Activated CD4-positive, alpha-beta T cell treated with anti-CD3 and anti-CD28 coated beads, Interleukin-2, amount 10 ng/mL, durations not matched to agents 7 days and 5 days (primary cell): ENCODE measurements at places on chromosomes 3 and 15.

DNA sequence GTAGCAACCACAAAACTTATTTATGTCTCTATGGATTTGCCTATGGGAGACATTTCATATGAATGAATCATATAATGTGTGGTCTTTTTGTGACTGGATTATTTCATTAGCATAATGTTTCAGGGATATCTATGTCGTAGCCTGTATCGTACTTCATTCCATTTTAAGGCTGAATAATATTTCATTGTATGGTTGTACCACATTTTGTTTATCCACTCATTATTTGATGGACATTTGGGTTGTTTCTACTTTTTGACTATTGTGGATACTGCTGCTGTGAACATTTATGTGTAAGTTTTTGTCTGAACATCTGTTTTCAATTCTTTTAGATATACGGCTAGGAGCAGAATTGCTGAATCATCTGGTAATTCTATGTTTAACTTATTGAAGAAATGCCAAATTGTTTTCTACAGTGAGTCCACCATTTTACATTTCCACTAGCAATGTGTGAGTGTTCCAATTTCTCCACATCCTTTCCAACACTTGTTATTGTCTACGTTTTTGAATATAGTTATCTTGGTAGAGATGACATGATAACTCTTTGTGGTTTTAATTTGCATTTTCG, 134.4 kb upstream of the DAZL start:
- no peak for DNase-seq

GRCh38 chr15:38176155-38176554, 76.5 kb upstream of the SPRED1 start:
- DNase-seq = no peak

GRCh38 chr3:58246148-58247047, 8.8 kb downstream of the ABHD6 start:
- no peak for DNase-seq

- no peak for DNase-seq
These were observed 54.7 kb downstream of the RPL22L1 start for GRCh38 chr3:170815340-170815739.

DNA sequence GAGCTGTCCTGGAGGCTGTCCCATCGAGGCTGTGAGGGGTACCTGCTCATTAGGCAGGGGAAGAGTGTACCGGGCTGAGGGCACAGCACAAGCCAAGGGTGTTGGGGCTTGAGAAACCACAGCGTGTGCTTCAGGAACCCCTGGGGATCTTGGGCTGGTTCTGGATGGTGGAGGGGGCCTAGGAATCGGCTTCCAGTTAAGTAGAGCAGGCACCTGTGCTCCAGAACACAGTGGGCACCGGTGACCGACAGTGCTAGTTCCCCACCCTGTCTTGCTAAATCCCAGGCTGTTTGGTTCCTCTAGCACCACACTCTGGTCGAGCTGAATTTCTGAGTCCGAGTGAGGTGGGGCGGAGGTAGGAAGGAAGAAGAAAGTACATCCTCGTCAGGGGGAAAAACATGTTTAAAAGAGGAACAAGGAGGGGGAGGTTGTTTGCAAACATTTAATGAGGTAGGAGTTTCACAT, 29.1 kb downstream of the SLC6A6 start:
- DNase-seq = no peak

GRCh38 chr3:144160627-144161026, 189.0 kb downstream of the DIPK2A start:
- no peak for DNase-seq

- no peak for DNase-seq
These were observed 47.2 kb upstream of the KY start for GRCh38 chr3:134697830-134698689.

GRCh38 chr15:90716317-90716975, 700 bp upstream of the BLM start:
- no peak for DNase-seq

GRCh38 chr3:7766530-7766929, 735.1 kb upstream of the LMCD1 start:
- no peak for DNase-seq

GRCh38 chr3:52512727-52513126, 17.6 kb downstream of the STAB1 start:
- DNase-seq = no peak

DNA sequence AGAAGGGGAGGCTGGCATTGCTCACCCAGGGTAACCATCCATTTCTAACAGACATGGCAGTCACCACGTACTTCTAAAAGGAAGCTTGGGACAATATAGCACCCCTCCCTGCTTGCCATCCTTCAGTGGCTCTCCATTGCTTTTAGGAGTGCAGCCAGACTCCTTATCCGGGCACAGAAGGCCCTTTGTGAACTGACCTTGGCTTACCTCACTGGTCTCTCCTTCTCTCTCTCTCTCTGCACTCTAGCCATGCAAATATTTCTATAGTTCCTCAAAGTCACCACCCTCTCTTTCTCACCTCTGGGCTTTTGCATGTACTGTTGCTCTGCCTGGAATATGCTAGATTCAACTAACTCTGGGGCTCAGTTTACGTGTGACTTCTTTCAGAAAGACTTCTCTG, 301.1 kb downstream of the SHQ1 start:
- DNase-seq = no peak

GRCh38 chr3:46356276-46356675, 2.4 kb downstream of the CCR2 start:
- DNase-seq = no peak

DNA sequence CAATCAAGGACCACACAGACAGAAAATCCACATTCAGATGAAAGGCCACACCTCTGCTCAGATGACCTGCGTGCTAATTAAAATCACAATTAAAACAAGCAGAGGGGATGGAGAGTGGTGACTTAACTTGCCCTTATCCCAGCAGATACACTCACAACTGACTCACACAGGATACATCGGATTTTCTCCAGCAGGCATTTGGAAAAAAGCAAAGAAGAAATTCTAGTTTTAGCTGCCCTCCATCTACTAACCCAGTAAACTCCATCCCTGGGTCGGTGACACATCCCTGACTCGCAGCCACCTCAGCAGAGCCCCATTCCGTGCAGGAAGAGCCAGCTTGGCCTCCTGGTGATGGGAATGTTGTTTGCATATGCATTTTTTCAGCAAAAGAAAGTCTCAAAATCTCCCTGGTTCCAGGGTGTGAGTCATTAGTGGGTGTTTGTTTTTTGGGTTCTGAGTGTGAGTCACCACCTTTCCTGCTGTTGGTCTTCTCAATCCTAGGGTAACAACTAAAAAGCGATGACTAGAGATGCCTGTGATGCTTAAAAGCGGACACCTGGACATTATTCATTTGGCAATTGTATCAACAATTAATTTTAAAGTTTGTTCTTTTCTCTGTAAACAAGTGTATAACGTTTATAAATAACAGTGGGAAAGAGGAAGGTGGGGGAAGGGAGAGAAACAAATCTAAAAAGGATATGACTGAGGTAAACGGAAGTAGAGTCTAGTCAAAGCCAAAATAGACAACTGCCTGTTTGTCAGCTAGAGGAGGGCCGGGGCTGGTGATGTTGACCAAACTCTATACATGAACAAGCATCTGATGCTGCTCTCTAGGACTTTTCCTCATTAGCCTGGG, 49.8 kb upstream of the SLC4A7 start:
- DNase-seq = peak; percentile 22

DNA sequence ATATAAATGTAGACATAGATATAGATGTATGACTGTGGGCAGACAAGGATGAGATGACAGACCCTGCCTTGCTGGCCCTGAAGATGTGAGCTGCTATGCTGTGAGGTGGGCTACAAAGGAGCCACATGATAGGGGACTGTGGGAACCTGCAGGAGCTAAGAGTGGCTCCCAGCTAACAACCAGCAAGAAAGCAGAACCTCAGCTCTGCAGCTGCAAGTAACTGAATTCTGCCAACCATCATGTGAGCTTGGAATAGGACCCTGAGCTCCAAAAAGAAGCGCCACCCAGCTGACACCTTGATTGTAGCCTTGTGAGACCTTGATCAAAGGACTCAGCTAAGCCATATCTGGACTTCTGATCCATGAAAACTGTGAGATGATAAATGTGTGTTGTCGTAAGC, 123.3 kb upstream of the GRM7 start:
- DNase-seq = no peak

GRCh38 chr15:32864051-32864450, 146.2 kb downstream of the GREM1 start:
- DNase-seq = no peak

DNA sequence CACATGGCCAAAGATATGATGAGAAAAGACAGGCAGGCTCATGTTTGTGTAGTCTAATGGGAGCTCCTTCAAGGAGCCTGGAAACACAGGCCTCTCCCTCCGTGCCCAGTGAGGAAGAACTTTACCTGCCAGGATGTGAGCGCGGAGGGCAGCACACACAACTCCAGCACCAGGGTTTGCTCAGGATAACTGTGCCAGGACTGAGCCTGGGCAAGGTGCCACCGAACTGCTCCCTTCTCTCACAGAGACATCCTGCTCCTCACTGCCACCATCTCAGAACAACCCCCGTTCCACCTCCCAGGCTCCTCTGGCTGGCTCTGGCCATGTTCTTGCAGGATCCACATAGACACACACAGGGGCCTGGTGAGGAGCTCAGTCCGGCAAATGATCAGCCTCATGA, 87.4 kb downstream of the NUP210 start:
- DNase-seq = no peak

GRCh38 chr15:28068930-28069329, 30.2 kb downstream of the OCA2 start:
- DNase-seq = no peak

DNA sequence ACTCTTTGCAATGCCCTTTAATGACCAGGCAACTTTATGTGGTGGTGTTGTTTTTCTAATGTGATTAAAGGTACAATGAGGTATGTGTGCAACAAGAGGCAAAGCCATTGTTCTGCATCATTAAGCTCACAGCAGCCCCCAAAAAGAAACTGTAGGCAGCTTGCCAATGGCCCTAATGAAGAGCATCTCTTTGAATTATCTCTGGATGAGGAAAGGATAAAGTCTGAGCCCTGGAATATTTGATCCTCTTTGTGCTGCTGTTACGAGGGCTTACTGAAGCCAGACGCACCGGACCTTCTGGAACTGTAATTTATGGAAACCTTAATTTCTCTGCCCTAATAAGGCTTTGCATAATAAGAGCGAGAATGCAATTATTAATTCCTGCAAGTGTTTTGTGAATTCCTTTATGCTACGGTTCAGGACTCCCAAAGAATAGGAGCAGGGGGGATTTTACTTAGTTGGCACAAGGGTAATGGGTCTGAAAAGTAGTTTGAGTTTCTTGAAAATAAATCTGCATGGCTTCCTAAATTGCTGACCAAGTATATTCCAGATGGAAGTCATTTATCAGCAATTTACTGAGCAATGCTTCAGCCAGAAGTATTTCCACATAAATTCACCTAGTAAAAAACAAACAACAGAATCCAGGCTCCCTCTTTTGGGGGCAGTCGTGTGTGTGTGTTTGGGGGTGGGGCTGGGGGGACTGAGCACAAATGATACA, 193.4 kb downstream of the PDZRN3 start:
- DNase-seq = no peak

GRCh38 chr15:60682115-60682514, 203.2 kb upstream of the ICE2 start:
- DNase-seq = no peak

DNA sequence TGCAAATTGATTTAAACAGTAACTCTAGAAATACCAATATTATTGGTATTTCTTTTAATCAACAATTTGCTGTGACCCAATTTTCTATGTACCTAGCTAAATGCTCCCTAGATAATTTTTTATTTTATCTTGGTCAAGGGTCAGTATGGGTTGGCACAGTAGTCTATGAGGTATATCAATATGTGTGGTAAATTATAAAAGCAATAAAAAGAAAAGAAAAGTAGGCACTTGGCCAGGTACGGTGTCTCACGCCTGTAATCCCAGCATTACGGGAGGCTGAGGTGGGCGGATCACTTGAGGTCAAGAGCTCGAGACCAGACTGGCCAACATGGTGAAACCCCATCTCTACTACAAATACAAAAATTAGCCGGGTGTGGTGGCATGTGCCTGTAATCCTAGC, 34.0 kb upstream of the STIMATE start:
- DNase-seq = no peak

GRCh38 chr3:50068134-50068533, 20.6 kb upstream of the RBM5 start:
- no peak for DNase-seq

GRCh38 chr15:98802187-98802586, 153.8 kb downstream of the IGF1R start:
- no peak for DNase-seq

DNA sequence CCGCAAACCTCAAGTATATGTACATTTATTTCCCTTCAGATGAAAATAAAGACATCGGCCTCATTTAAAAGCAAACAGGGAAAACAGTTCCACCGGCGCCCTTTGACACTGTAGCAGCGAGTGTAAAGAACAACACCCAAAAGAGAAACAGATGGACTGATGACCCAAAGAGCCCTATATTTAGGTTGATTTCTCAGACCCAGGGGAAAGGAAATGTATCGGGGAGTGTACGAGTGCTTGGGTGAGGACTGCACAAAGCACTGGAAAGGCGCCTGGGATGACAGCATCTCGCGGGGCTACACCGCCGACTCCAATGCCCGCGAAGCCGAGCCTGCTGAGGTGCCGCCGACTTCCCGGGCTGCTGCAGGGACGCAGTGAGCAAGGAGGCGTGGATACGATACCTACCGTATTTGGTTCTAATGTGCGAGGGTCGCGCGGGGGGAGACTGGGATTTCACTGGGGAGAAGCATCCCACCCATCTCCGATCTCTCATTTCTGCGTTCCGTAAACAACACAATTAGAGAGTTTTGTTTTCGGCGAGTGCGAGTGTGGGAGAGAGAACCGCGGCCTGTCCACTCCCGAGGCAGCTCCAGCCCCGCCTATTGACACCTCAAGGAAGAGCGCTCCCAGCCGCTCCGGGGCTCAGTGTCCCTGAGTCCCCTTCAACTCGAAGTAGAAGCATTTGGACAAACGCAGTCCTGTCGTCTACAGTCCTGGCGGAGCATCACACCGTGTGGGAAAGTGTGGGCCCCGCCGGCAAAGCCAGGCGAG, 2.0 kb downstream of the MECOM start:
- DNase-seq = peak; percentile 9

GRCh38 chr3:114364806-114365654, 71.2 kb downstream of the TIGIT start:
- DNase-seq = no peak

DNA sequence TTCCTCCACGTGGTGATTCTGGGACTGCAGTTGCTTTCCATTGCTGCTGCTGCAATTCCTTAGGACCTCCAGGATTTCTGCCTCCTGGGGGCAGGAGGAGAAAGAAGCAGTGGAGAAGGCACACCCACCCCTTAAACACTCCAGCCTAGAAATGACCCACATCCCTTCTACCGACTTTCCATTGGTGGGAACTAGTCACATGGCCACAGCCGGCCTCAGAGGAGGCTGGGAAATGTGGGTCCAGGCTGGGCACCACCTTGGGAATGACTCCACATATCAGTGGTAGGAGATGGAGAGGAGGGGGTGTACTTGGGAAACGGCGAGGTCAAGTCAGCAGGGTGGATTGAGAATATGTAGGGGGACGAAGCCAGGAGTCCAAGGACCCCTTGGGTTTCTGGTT, 269.4 kb upstream of the CTDSPL start:
- no peak for DNase-seq

GRCh38 chr15:65761210-65761926, 30.7 kb downstream of the DENND4A start:
- DNase-seq = no peak

- no peak for DNase-seq
These were observed 139.1 kb downstream of the CBLB start for GRCh38 chr3:105729667-105730066.

GRCh38 chr3:131962982-131963381, 71.8 kb downstream of the CPNE4 start:
- no peak for DNase-seq

- no peak for DNase-seq
These were observed 92.3 kb downstream of the FRMD5 start for GRCh38 chr15:44102675-44103254.

GRCh38 chr3:67381667-67382272, 272.6 kb downstream of the SUCLG2 start:
- DNase-seq = peak; percentile 46
